ENCODE measurements at places on chromosomes 6 and 20.

DNA sequence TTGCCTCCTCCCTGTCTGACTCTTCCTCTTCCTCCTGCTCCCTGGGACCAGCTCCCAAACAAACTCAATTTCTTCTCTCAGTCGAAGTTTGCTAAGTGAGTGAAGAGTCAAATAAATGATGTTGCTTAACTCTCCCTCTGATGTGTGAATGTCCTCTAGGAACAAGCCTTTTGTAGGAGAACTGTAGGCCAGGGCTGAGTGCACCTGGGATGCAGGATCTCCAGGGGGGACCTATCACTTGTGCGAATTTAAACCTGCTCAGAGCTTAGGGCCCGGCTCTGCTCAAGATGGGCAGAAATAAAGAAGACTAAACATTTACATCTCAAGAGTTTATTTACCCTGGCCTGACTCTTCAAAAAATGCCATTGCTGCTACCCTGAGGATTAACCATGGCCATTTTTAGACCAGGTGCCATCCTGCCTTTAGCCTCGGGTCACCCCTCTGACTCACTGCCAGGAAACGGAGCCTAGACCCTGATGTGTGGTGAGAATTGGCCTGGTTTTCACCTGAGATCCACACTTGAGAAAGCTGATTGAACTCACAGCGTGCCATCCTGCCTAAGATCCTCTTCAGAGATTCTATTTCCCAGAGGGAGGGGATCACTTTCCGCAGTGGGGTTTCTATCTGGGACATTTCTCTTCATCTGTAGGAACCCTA lies 63.6 kb upstream of the CD93 start:
- DNase-seq: no peak

GRCh38 chr6:79031821-79032590 lies 46.0 kb downstream of the PHIP start:
- no peak for DNase-seq

GRCh38 chr6:38755874-38756273 lies 40.8 kb downstream of the DNAH8 start:
- DNase-seq: no peak

DNA sequence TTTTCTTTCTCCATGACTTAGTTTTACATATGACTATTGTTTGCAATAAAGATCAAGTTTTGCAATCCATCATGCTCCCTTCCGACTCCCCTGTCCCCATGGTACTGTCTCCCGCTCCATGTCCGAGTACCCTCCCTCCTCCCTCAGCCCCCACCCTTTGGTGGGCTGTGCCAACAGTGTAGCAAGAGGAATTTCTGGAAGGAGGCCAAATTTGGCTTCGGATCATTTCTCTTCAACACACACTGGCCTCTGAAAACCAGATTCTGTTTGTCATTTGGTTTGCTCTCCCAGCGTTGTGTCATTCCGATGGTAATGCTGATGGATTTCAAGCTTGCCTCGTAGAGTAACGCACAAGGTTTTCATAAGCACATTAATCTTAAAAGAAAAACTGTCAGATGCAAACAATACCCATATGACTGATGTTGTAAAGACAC lies 22.9 kb upstream of the PAX1 start:
- no peak for DNase-seq

- no peak for DNase-seq
These were observed 168.3 kb upstream of the THEMIS start for GRCh38 chr6:128069188-128069587.

- no peak for DNase-seq
These were observed 121.7 kb upstream of the MLIP start for GRCh38 chr6:53989504-53989903.

DNA sequence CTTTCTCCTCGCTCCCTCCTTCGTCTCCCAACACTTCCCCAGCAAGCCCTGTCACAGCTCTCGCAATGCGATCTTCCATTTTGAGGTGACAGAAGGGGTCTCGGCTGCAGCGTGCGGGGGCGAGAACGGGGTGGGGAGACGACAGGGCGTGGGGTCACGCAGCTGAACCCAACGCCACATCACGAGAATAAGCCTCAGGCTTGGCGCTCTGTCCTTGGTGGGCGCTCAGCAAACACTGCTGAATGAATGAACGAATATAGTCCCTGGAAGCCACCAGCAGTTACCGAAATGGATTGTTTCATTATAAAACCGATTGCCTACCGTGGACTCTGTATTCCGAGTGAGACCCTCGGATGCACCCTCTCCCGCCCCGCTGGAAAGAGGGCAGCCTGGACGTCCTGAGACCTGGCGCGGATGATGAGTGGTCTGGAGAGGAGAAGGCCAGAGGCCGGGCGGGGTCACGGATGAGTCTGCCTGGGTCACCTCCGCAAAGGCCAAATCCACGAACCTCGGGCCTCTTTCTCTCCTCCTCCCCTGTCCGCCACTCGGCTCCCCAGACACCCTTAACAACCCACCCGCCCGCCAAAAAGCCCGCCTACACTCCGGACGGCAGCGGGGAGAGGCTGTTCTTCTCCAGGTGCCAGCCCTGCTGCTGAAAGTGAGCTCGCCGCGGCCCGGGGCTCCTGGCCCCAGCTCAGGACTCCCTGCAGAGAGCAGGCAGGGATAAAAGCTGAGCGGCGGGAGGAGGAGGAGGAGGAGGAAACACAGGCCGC lies 3.7 kb downstream of the NRN1 start:
- no peak for DNase-seq

DNA sequence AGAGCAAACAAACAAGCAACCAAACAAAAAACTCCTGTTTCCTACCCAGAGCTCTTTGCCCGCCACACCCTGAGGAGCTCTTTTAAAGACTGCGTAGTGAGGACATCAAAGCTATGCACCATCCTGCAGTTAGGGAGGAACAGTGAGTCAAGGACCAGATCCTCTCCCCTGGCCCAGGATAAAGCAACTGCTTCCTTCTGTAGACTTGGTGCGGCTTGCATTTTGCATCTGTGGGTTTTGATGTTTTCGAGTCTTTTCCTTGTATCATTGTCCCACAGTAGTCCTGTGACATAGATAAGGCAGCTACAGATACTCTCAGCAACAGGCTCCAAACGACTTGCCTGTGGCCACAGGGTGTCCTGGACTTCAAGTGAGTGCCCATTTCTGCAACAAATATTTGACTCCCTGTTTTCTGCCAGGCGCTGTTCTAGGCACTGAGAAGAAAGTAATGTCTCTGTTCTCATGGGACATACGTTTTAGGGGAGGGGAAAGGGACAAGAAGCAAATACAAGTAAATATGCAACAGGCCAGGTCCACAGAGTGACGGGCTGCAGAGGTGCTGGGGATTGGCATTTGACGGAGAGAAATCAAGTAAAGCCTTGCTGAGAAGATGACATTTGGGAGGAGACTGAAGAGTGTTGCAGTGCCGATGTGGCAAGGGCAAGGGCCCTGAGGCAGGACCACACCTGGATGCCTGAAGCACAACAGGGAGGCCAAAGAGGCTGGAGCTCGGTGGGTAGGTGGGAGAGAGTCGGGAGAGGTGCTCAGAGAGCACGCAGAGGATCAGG lies 35.9 kb upstream of the MAP3K4 start:
- DNase-seq: no peak

- no peak for DNase-seq
These were observed 150.5 kb downstream of the TFAP2C start for GRCh38 chr20:56779452-56780143.

DNA sequence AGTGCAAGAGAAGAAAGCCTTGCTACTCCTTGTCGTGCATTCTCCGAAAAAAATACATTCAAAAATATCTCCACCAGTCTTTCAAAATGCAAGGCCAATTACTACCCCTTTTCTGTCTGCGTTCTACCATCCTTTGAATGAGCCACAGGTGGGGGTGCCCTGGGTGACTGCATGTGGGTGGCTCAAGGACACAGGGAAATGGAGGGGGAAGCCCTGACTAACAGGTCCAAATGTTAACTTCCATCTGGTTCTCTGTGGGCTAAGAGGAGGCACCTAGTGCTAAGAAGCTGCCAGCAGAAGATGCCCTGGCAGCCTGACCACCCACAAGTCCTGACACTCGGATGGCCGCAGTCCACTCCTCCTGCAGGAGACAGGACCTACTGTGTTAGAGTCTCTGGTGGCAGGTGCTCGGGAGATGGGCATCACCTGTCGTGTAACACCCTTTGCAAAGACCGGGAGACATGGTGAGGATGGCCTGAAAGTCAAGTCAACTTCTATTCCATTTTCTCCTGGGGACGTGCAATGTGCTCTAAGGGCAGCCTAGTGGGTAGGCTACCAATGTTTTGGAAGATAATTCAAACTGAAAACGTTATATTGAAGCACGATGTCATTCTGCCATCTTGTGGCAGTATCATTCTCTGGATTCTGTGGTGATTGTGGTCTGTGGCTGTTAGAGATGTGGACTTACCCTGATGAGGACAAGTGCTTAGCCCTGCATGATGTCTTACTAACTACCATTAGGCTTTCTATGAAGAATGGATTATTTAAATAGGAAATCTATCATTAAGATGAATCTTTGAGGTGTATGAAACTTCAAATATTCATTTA lies 27.4 kb upstream of the IGF2R start:
- DNase-seq: no peak

DNA sequence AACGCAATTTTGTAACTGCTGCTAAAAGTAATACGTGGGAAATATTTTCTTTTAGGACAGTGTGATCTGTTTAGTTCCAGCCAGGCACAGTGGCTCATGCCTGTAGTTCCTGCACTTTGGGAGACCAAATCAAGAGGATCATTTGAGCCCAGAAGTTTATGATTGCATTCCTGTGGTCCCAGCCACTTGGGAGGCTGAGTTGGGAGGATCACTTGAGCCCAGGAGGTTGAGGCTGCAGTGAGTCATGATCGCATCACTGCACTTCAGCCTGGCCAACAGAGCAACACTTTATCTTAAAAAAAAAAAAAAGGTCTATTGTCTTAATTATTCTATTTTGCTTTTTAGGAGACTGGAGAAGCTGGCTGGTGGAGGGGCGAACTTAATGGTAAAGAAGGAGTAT lies 101.5 kb downstream of the CD2AP start:
- no peak for DNase-seq

GRCh38 chr6:144155529-144155928 lies 5.2 kb downstream of the STX11 start:
- no peak for DNase-seq
